Left lobe of liver (tissue), 2 donors: ENCODE measurements at places on chromosomes 3 and 15.

- peak; percentile 61 for DNase-seq
These were observed 461.9 kb upstream of the ONECUT1 start for GRCh38 chr15:53251996-53252395.

GRCh38 chr15:78343276-78344060 is 3.3 kb downstream of the CRABP1 start:
- DNase-seq: no peak

DNA sequence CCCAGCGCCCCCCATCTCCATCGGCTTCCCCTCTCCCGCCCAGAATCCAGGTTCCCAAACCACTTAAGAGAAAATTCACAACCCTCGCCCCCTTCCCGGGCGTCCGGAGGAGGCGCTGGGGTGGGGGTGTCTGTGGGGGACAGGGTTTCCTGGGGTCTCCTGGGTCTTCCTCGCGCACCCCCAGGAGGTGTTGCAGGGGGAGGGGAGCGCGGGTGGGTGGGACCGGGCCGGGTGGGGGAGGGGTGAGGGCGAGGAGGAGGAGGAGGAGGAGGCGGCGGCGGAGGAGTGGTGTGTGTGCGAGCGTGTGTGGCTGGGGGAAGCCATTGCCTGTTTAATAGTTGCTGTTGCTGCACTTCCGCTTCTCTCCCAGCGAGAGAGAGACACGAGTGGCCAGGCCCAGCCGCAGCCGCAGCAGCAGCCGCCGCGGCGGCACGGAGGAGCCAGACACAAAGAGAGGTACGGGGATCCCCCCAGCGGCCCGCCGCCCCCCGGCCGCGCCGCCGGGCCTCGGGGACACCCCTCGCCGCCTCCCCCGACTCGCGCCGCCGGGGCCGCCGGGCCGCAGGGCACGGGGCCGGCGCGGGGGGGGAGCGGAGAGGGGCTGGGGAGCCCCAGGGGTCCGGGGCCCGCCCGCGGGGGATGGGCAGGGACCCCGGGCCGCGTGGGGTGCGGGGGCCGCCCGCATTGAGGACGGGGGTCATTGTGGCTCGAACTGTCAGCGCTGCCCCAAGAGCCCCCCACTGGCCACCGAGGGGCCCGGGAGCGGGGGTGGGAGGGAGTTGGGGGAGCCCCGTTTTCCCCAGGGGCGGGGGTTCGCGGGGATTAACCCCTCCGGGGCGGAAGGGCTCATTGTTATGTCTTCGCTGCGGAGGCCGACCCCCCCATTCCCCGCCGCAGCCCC is at the start of gene UBE2E1:
Gene UBE2E1 (plus strand): TSS at position 323 of the 901 bp plus-strand sequence. CDS start 1,315 bp downstream, outside the sequence.
- peak; percentile 78 for DNase-seq

- DNase-seq: no peak
These were observed 311.6 kb upstream of the TPRG1 start for GRCh38 chr3:188860147-188860546.

- DNase-seq: peak; percentile 38
These were observed 42.1 kb downstream of the PPCDC start for GRCh38 chr15:75065467-75065850.

GRCh38 chr3:188772886-188773285 is 398.9 kb upstream of the TPRG1 start:
- no peak for DNase-seq

GRCh38 chr15:38867556-38867955 is 302.9 kb upstream of the RASGRP1 start:
- DNase-seq: no peak

- no peak for DNase-seq
These were observed 732 bp upstream of the GCSAM start for GRCh38 chr3:112133626-112134334.

- DNase-seq: no peak
These were observed 4.8 kb downstream of the SCG5 start for GRCh38 chr15:32646291-32646690.

- no peak for DNase-seq
These were observed 13.8 kb downstream of the PCOLCE2 start for GRCh38 chr3:142875099-142875498.

GRCh38 chr3:10379961-10380360 is 59.0 kb upstream of the SEC13 start:
- DNase-seq: no peak

- DNase-seq: no peak
These were observed 5.7 kb downstream of the EXOSC7 start for GRCh38 chr3:44981751-44982150.

DNA sequence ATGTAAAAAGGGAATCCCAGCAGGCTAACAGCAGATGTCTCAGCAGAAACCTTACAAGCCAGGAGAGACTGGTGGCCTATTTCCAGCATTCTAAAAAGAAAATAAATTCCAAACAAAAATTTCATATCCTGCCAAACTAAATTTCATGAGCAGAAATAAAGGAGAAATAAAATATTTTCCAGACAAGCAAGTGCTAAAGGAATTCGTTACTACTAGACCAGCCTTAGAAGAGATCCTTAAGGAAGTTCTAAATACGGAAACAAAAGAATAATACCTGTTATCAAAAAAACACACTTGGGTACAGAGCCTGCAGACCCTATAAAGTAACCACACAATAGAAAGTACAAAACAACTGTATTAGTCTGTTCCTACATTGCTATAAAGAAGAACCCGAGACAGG is 41.4 kb downstream of the HDGFL3 start:
- no peak for DNase-seq

DNA sequence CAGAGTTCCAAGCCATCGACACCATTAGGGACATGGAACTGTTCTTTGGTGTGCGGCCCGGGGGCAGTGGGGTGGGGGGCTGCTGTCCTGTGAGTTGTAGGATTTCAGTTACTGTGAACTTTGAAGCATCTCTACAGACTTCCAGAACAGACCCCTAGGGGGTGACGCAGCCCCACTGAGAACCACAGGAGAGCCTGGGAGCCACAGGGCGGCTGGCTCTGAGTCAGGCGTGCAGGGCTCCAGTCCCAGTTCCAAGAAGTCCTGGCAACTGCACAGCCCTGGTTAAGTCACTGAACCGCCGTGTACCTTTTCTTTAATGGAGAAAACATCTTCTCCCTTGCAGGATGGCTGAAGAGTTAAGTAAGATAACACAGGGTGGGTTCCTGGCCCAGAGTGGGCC is 23.5 kb upstream of the LRTM1 start:
- no peak for DNase-seq

DNA sequence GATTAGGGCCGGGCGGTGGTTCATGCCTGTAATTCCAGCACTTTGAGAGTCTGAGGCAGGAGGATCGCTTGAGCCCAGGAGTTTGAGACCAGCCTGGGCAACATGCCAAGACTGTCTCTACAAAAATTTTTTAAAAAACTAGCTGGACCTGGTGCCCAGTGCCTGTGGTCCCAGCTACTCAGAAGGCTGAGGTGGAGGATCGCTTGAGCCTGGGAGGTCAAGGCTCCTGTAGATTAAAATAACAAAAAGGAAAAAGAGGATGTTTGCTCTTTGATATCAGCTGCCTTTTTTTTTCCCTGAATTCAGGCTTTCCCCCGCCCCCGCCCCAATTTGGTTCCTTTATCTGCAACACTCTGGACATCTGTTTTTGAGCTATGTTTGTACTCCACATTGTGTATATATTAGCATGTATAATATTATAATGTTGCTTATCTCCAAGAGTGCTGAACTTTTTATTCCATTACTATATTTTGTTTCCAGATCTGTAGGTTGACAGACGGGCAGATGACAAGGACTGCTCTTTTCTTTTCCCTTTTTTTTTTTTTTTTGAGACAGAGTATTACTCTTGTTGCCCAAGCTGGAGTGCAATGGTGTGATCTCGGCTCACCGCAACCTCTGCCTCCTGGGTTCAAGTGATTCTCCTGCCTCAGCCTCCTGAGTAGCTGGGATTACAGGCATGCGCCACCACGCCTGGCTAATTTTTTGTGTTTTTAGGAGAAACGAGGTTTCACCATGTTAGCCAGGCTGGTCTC is 4.6 kb downstream of the SNAP23 start:
- DNase-seq: no peak

- no peak for DNase-seq
These were observed 346.6 kb upstream of the RBMS3 start for GRCh38 chr3:28934126-28934813.

GRCh38 chr3:14948609-14949038 is 1.2 kb downstream of the NR2C2 start:
- DNase-seq: no peak

DNA sequence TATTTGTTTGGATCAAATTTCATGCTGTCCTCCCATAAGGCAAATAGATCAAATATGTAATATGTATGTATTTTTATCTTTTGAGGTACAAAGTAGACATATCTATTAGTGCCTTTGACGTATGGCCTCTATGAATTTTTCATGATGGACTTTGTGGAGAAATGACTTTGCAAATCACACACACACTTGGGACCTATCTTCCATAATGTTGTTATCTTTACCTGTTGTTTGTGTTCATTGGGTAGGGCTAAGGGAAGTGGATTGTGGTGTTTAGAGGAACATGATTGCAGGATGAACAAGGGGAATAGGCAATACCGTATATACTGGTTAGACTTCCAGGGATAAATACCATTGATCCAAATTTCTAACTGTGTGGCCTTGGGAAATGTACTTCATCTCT is 142.3 kb downstream of the GHSR start:
- DNase-seq: no peak

DNA sequence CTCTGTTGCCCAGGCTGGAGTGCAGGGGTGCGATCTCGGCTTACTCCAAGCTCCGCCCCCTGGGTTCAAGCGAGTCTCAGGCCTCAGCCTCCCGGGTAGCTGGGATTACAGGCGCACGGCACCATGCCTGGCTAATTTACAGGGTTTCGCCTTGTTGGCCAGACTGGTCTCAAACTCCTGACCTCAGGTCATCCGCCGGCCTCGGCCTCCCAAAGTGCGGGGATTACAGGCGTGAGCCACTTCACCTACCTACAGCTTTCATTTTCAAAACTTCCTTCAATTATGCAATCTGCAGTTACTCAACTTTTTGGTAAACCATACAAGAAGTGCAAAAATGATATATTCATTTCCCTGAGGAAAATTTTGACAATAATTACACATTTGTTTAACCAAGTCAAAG is 14.0 kb downstream of the NANOGP8 start:
- peak; percentile 52 for DNase-seq

DNA sequence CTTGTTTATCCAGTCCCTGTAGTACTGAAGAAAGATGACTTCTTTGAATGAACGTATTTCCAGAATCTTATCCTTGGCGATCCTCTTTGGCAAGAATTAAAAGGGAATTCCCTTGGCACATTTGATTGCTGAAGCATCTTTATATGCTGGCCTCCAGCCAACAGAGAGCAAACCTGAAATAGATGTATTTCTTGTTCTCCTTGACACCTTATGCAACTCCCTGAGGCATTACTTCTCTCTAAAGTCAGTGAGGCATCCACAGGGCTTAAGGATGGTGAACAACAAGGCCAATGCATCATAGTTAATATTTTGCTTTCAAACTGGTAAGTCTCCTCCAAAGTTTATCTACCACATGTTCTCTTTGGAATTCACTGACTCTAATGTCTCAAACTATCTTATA is 450.9 kb upstream of the THRB start:
- DNase-seq: no peak

DNA sequence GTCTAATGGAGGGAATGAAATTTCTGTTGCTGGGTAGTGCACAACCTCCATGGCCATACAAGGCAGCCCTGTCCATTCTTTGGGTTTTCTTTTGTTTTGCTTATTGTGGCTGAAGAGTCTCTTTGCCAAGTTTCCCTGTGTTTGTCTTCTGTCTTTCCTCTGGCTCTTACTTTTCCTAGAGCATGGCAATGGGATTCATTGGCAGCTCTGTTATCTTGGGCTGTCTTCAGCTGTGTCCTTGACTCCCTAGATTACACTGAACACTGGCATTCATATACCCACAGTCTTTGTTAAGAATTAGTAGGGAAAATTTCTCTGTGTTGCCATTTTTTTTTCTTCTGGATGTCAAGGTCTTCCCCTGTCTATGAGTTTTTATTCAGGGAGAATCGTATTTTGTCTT is 16.1 kb upstream of the DCBLD2 start:
- no peak for DNase-seq

DNA sequence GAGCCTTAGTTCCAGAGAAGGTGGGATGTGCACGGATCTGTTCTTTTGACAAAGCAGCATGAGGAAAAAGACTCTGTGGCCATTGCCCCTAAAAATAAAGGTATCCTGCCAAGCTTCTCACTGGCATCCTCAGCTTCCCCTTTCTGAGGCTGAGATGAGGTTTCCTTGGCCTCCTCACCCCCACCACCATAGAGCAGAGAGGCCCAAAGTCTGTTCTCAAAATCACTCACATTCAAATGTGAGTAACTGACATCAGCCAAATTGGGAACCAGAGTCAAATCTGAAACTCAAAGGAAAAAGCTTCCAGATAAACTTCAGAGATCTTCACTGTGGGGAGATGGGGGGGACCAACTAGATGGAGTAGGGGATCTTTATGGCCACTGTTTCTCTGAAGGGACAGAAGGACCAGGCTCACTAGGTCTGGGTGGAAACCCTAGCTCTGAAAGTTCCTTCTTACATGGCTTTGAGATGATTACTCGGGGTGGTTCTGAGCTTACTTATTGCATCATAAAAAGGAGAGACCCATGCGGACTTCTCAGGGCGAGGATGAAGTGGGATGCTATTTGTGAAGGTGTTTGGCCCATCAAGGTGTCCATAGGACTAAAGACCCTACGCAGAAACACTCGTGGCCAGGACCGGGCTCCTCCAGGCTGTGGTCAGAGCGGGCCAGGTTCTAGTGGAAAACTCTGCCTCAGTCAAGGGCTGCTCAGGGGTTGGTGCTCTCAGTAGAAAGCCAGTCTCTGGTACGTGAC is 61.5 kb upstream of the MEF2A start:
- DNase-seq: no peak

GRCh38 chr3:50155491-50155878 is 361 bp downstream of the SEMA3F start:
- DNase-seq: no peak

GRCh38 chr15:29994284-29994683 is 88.5 kb upstream of the GOLGA8J start:
- no peak for DNase-seq

DNA sequence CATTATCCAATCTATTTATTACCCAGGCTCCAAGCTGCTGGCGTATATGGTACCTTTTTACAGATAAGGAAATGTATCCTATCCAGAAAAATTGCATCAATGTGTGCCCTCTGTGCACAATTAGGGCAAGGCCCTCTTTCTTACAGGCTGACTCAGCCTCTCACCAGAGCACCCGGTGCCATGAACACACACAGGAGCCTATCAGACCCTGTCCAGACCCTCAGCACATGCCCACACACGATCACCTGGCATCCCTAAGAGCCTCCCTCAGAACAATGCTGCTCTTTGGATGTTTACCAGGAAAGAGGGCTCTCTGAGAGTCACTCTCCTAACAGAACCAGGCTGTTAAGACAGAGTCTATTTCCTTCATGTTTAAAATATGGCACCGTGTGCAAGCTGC is 460.0 kb upstream of the TBL1XR1 start:
- no peak for DNase-seq

DNA sequence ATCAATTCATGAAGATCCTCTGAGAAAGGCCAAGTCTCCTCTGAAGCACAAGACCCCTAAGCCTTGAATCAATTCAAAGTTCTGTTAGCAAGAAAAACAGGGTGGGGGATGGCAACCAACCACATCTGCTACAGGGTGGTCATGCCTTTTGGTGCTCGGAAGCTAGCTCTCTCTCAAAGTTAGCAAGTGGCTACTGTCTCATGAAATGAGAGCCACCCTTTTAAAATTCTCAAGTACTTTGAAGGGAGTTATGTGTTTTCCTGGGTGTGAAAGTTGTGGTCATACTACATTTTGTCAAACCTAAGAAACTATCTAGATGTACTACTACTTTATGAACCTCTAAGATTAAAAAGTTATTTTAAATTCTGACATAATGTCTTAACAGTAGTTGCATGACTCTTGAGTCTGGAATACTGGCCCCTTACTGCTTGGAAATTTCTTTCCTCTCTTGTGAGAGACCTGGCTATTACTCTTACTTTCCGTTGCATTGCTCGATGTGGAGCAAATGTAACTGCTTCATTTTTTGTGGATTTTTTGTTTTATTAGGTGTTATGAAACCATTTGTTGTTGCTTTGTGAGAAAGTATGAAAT is 116.1 kb downstream of the CHST2 start:
- no peak for DNase-seq
